ENCODE measurements at places on chromosomes 3 and 15. TPM values are rescaled to one million over a fixed set of nuclear protein-coding genes. Genes with fewer than 3 reads are reported as not detected.

- no peak for DNase-seq
Measured at GRCh38 chr3:52237657-52238172, 1.2 kb downstream of the TWF2 start.

DNA sequence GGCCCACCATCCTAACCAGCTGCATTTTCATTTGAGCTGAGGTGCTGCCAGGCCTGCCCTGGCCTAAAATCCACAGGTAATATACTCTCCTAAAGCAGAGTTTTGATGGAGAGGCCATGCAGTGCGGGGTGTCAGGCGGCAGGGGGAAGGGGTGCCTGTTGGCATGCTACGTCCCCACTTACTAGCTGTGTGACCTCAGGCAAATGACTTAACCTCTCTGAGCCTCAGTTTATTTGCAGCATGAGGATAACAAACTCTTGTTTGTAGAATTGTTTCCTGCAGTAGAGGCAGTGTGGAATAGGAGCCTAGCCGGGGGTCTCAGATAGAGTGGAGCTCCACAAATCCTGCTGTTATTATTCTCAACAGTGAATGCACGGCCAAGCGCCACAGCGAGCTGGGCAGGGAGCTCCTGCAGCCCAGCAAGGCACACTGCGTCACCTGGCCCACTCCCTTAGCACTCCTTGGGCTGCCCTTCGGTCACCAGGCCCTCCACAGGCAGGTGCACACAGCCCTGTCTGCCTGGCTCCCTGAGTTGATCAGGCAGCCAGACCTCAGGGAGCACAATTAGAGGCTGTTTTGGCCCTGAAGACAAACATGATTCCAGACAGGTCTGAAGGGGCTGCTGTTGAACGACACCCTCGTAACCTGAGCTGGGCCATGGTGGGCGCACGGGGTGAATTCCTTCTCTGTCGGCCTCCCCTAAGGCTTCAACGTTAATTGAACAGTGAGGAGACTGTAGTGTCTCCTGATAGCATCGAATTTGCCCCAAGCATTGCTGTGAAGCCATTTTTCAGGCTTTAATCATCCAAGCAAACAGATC lies 248.8 kb upstream of the LYSMD4 start:
- DNase-seq: peak; percentile 15

GRCh38 chr3:50930371-50931208 lies 255.9 kb downstream of the DOCK3 start:
- no peak for DNase-seq

DNA sequence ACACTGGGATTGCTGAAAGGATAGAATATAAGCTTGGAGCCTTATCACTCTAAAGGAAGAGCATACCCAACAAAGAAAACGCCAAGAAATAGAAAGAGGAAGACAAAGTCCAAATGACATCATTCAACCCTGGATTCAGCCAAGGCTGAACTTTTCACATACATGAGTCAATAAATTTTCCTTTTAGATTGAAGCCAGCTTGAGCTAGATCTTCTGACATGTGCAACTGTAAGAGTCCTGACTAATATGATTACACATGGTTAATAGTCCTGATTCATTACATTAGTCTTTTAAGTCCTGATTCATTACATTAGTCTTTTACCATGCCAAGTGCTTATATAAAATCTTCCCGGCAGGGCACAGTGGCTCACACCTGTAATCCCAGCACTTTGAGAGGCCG lies 13.6 kb upstream of the DENND6A start:
- DNase-seq: no peak

Gene RAD51
- total RNA-seq: 2.5 TPM

GRCh38 chr15:92625251-92625980 lies 30.2 kb downstream of the FAM174B start:
- DNase-seq: no peak

Gene HTR3E
- not detected for total RNA-seq

DNA sequence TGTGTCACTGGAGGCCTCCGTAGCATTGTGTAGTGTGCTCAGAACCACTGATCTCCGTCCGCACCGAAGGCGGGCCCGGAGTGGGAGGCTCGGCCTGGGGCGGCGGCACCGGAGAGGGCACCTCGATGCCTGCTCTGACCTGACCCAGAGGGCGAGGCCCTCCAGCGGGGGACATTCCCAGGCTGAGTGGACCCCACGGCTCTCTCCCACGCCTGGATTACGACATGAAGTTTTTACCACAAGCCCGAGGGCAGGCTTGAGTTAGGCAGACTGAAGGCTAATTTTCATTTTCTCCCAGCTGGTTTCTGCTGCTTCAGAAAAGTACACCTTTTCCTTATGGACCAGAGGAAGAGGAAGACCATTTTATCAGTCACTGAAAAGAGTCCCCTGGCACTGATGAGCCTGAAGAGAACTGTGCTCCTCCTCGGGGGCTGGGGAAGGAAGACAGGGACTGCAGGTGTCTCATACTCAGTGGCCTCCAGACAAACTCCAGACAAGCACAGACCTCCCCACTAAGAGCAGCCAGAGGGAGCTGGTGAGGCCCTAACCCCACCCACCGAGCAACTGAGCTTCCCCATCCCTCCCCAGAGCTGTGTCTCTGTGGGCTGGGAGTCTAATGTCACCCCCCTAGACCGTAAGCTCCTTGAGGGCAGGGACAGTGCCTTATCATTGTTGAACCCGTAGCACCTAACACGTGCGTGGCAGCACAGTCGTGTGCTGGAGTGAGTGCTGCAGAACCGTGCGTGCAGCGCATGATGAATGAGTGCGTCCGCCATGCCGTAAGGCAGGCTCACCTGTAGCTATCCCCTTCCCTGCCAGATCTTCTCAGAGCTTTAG lies 74.5 kb upstream of the BLM start:
- no peak for DNase-seq

Gene GPR160
- total RNA-seq: 7.2 TPM

Gene INSYN1
- 26.1 TPM for total RNA-seq

GRCh38 chr15:72168131-72168807 lies 29.3 kb downstream of the GRAMD2A start:
- DNase-seq: no peak

DNA sequence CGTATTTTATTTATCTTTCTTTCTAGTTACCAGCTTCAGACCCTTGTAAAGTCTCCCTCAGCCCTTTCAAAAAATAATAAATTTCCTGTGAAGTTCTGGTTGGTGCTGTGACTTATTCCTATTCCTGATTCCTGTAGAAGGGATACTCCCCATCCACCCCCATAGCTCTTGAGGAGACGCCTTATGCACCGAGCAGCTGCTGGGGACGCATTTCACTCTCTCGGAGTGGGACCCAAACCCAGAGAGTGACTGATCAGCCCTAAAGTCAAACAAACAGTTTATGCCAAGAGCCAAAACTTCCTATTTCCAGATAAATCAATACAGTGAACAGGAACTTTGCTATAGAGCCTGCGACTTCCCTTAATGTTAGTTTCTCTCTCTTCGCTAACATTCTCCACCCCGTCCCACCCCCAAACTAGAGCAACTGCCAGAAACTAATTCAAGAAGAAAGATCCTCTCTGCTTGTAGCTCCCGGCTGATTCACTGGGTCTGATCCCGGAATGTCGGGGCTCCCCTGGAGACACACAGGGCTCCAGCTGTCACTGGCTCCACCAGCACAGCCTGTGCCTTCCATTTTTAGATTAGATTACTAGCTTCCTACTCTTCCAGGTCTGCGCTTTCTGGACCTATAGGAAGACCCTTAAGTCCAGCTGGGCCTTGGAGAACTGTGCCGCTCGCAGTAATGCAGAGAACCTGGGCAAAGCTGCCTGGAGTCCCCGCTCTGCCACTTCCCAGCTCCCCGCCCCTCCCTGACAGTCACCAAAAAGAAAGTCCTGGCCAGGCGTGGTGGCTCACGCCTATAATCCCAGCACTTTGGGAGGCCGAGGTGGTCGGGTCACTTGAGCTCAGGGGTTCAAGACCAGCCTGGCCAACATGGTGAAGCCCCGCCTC lies 45.2 kb downstream of the KLHL25 start:
- DNase-seq: no peak

Gene DCLK3
- total RNA-seq: 11.8 TPM

Gene FOXB1
- 2.0 TPM for total RNA-seq

Gene CPLX3
- total RNA-seq: 0.20 TPM

- DNase-seq: no peak
Measured at GRCh38 chr3:12155828-12156227, 2.9 kb downstream of the TIMP4 start.

- no peak for DNase-seq
Measured at GRCh38 chr15:57677204-57677603, 29.3 kb upstream of the POLR2M start.

Gene COLQ
- 4.2 TPM for total RNA-seq

DNA sequence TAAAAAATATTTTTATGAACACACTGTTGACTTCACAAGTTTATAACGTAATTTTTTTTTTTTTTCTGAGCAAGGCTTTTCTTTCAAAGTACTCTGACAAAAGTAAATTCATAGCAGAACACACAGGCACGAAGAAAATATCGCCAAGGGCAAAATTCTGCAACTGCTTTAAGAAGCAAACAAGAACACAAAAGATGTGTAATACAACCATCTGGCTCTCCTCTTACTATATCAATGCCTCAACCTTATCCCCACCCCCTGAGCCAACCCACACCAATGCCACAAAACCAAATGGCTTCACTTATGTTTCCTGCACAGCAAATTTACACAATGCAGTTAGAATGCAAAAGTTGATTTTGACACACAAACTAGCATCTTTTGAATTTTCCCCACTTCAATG lies 274.2 kb downstream of the FOXP1 start:
- DNase-seq: no peak

- no peak for DNase-seq
Measured at GRCh38 chr3:46881596-46882376, 4.3 kb downstream of the PTH1R start.

Gene ANKRD63
- not detected for total RNA-seq

GRCh38 chr3:188673646-188674186 lies 498.1 kb upstream of the TPRG1 start:
- DNase-seq: no peak

Gene CYP8B1
- not detected for total RNA-seq

DNA sequence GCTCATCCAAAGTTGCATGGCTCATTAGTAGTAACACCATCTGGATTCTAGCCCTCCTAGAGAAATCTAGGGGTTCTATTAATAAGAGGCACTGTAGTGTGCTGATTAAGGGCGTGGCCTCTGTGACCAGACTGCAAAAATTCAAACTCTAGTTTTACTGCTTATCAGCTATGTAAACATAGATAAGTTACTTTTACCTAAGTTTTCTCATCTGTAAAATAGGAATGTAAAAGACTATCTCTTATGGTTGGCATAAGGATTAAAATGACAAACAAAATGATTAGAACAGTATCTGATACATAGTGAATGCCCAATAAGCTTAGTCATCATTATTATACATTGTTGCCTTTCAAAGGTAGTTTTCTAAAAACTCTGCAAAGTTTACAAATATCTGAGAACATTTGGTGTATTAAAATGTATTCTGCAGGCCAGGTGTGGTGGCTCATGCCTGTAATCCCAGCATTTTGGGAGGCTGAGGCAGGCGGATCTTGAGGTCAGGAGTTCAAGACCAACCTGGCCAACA lies 4.5 kb downstream of the PTX3 start:
- no peak for DNase-seq

Gene LRTM1
- total RNA-seq: 0.17 TPM

- no peak for DNase-seq
Measured at GRCh38 chr3:131561511-131561910, 58.7 kb upstream of the MRPL3 start.

DNA sequence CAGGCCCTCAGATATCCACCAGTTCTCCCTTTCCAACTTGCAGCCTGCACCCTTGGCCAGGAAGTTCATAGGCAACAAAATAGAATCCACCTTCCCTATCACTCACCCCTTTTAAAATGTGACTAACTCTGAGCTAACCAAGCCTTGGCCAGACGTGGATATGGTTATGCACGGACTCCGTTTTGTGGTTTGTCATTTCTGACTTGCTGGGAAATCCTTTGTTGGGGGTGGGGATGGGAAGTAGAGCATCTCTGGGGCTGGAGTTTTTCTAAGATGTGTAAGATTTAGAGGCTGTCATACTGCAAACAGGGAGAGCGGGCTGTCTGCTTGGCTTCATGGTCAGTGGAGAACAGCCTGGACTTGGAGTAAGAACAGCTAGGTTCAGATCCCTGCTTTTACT lies 62.6 kb downstream of the SMAD3 start:
- no peak for DNase-seq

Gene LCTL
- total RNA-seq: 0.33 TPM

Gene FAM162A
- total RNA-seq: 22.2 TPM

Gene OR5K3
- not detected for total RNA-seq

GRCh38 chr15:83178390-83178789 lies 29.2 kb downstream of the HDGFL3 start:
- no peak for DNase-seq

GRCh38 chr3:10371167-10371566 lies 50.3 kb upstream of the SEC13 start:
- DNase-seq: no peak

DNA sequence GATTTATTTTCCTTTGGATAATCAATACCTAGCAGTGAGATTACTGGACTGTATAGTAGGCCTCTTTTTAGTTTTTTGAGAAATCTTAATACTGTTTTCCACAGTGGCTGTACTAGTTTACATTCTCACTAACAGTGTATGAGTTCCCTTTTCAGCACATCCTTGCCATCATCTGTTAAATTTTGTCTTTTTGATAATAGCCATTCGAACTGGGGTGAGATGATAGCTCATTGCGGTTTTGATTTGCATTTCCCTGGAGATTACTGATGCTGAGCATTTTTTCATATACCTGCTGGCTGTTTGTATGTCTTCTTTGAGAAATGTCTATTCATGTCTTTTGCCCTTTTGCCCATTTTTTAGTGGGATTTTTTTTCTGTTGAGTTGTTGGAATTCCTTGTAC lies 210.8 kb downstream of the CGGBP1 start:
- DNase-seq: no peak

DNA sequence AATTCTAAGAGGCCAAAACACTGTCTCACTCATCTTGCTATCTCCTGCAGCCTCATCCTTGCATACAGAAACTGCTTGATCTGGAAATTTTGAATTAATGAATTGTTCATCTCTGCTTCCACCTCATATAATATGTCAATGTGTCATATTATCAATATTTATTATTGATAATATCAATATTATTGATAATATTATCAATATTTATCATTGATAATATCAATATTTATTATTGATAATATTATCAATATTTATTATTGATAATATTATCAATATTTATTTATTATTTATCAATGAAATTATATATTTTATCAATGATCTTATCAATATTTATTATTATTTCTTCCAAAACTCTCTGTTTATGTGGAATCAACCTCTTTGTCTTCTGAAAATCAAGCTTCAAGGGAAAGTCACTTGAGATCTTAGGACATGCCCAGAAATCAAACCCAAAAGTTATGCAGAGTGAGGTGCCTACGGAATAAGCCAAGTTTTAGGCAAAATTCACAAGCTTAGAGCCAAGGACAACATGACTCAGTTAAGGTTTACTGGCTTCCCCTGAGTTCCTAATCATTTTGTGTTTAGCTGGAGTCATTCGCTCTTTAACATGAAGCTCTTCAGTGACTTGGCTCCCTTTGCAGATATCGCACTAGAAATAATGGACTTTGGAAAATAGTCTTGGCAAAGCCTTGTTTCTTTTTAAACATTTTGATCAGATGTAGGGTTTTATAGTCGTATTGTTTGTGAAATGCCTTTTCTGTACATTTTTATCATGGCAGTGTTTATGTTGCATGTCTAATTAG lies 297.1 kb upstream of the RARB start:
- DNase-seq: no peak
